ENCODE measurements at places on chromosomes 7 and 10.
A peak's percentile ranks its signal among the peaks of the same experiment; 100 is the strongest.

DNA sequence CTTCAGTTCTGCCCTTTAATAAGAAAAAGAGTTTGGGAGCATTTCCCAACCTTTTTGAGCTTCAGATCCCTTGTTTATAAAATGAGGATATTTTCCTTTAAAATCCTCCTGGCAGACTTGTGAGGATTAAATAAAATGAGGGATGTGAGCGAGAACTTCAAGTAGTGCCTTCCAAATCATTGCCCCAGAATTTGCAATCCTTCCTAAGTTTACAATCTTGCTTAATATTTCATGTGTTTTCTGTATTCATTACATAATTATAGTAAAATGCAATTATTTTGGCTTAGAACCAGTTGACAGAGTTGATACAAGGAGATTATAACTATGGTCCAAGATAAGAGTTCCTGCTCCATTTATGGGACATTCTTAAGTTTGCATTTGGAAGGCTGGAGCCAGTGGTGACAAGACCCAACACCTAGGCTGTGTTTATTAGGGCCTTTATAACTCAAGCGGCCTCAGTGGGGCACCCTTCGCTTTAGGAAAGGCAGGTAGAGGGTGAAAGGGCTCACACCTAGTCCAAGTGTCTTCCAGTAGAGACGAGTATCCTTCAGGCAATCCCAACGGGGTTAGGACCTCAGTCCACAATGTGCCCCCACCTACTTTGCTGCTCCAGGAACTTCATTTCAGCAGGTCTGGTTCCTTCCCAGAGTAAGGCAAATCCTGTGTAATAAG, 317.5 kb downstream of the WDR11 start:
- peak; percentile 4 for DNase-seq

GRCh38 chr7:101397770-101398324, 35.2 kb downstream of the COL26A1 start:
- DNase-seq: no peak

DNA sequence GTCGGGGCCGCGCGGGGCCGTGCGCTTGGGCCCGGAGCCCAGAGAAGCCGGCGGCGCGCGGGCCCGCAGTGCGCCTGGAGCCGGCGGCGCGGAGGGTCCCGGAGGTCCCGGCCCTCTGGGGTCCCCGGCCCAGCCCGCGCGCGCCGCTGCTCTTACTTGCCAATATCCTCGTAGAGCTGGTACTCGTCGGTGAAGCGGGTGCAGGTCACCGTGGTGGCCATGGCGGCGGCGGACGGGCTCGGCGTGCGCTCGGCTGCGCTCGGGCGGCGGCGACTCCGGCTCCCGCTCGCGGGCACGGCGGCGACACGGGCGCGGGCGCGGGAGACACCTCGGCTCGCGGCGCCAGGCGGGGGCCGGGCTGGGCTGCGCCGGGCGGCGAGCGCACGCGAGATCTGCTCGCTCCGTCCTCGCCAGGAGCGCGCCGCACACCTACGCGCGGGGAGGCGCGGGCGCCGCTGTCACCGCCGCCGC, at the start of gene CAMK2B:
TSS of gene CAMK2B (minus strand) at position 394 of the 471 bp plus-strand sequence. CDS start at position 221, 173 bp downstream.
- no peak for DNase-seq

DNA sequence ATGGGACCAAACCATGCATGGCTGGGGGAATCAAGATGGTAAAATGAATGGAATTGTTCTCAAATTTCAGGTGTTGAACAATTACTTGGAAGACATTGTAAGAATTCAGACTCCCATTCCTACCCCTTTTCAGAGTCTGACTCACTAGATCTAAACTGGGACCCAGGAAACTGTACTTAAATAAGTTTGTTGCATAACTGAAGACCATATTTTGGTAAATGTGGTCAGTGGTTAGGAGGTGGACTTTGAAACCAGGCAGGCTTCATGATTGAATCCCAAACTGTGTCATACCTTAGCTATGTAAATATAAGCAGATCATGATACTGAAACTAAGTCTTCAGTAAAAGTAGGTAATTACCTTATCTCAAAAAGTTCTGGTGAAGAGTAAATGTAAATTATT, 41.7 kb downstream of the ZWINT start:
- DNase-seq: peak; percentile 25

DNA sequence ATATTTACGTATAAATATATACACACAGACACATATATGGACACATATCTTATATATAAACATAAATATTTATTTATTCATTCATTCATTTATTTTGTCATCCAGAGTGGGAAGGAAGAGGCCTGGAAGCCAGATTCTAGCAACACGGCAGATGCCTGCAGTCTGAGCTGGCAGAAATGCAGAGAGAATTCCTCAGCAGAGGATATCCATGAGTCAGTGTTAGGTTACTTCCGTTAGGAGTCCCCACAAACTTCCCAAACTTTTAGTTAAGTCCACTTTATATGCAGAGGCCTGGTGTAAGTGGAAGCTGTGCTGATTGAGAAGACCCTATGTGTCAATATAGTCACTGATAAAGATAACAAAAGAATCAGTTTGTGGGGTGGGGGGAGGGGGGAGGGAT, 89.6 kb downstream of the PPP1R17 start:
- no peak for DNase-seq

GRCh38 chr10:104880624-104881398, 239.7 kb downstream of the SORCS3 start:
- no peak for DNase-seq

DNA sequence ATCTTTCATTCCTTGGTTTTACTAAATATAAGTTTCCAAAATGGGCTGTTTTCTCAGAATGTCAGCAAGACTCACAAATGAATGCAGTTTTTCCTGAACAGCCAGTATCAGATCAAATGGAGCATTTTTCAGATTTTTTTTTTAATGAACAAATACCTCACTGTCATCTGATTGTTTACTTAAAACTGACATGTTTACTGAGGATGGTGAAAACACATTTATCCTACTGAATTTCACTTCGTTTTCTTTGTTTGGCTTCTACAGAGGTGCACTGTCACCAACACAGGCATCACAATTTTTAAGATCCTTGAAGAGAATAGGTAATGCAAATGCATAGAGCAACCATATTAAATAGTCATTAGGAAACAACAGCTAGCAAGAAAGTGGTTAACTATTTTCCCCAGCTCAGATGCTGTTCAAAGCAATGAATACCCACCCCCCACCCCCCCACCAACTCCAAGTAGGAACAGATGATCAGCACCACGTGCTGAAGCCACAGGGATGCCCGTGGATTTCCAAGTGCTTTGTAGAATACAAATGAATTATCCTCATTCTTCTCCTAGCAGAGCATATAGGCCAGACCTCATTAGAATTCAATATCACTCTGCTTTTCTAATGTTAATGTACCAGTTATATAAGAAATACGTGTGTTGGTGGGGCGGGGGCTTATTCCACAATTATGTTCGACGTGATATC, 205.9 kb downstream of the SKAP2 start:
- no peak for DNase-seq

DNA sequence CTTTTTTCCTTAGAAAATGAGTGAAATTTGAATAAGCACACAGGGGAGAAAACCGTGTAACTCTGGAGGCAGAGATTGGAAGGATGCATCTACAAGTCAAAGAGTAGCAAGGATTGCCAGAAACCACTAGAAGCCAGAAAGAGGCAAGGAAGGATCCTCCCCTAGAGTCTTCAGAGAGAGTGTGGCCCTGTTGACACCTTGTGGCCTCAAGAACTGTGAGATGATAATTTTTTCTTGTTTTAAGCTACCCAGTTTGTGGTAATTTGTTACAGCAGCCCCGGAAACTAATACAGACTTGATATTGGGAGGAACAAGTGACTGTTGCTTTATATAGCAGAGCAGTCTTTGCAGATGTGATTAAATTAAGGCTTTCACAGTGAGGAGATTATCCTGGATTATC, 3.6 kb upstream of the GIMAP7 start:
- no peak for DNase-seq
